Fibroblast of lung (primary cell): ENCODE measurements at places on chromosomes 11 and 22.

GRCh38 chr11:68127714-68128681 lies 6.8 kb upstream of the CHKA start:
- peaks cover 3% of the 10 kb centered on the region for H3K4me1 ChIP-seq
- peak overlapping the region; percentile 49 for H3K4me3 ChIP-seq
- H3K27me3 ChIP-seq = peaks cover 10% of the 10 kb centered on the region
- H3K27ac ChIP-seq = no peak overlapping the region
- no peaks in the 10 kb centered on the region for H3K36me3 ChIP-seq

DNA sequence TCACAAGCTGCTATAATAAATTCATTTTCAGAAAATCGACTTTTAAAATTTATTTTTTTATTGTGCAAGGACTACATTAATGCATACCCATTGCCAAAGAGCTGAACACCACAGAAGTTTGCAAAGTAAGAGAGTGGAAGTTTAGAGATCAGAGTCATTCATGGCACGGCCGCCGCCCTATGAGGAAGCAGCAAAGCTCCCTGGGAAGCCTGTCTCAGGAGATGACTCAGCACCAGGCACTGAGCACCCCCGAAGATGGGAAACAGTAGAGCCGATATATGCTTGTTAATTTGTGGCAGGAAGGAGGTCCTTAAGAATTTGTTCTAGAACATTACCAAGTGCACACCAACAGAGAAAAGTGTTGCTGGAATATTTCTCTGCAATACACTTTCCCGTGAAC lies 693.7 kb downstream of the OPCML start:
- H3K4me3 ChIP-seq = no peak overlapping the region
- H3K27ac ChIP-seq = no peak overlapping the region
- DNase-seq = peak; percentile 45
- no peaks in the 10 kb centered on the region for H3K36me3 ChIP-seq

- no peaks in the 10 kb centered on the region for H3K36me3 ChIP-seq
- no peak overlapping the region for H3K27ac ChIP-seq
- no peak overlapping the region for H3K4me3 ChIP-seq
- H3K27me3 ChIP-seq = no peaks in the 10 kb centered on the region
- H3K4me1 ChIP-seq = peaks cover 5% of the 10 kb centered on the region
- peak; percentile 76 for DNase-seq
Measured at GRCh38 chr11:86798988-86799387, 1.4 kb upstream of the PRSS23 start.

DNA sequence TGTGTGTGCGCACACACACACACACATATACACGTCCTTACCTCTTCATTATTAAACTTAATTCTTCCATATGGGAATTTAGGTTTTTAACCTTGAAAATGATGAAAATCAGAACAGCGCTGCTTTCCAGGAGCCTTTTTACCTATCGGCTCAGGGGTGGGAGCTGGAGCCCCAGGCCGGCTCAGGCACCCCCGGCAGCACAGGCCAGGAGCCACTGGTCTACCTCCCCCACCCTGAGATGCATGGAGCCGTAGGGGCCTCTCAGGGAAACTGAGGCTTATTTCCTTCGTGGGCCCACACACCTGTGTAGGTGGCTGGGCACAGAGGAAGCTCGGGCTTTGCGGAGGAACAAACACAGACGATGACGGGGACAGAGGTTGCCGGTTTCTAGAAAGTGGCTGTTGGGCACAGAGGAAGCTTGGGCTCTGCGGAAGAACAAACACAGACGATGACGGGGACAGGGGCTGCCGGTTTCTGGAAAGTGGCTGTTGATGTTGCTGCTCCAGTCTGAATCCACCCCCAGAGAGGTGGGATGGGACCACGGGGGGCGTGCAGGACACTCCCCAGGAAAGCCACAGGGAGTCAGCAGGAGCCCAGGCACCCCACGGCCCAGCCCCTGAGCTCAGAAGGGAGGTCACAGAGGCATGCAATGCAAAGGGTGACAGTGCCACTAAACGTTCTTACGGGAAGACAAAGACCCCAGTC lies 149.4 kb downstream of the BRD1 start:
- no peaks in the 10 kb centered on the region for H3K36me3 ChIP-seq
- H3K4me3 ChIP-seq = no peak overlapping the region
- no peaks in the 10 kb centered on the region for H3K4me1 ChIP-seq
- no peaks in the 10 kb centered on the region for H3K27me3 ChIP-seq
- no peak for DNase-seq

- DNase-seq = no peak
- no peak overlapping the region for H3K4me3 ChIP-seq
- no peak overlapping the region for H3K27ac ChIP-seq
- H3K27me3 ChIP-seq = no peaks in the 10 kb centered on the region
- H3K36me3 ChIP-seq = no peaks in the 10 kb centered on the region
Measured at GRCh38 chr22:46907241-46908215, 145.1 kb downstream of the TBC1D22A start.
